Hematopoietic multipotent progenitor cell treated with erythropoietin and hydrocortisone succinate and interleukin-3 and kit ligand, for 15 days (in vitro differentiated cells): ENCODE measurements at places on chromosomes 7 and 10.

GRCh38 chr7:130384841-130385599, 4.7 kb downstream of the CPA1 start:
- no peak for DNase-seq

DNA sequence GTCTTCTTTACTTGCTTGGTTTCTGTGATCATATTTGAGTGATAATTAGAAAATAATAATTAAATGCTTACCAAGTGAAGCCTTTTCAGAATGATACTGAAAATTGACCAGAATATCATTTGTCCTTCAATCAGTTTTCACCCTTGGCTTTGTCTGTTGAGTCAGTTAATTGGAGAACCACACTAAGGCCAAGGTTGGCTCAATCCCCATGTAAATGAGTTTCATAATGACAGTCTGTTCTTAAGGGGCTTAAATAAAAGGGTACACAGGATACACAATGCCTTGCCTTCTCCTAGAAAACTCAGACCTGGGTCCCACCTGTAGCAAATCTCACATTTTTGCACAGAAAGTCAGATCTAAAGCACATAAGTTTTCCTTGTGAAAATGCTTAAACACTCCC, 31.3 kb upstream of the EGR2 start:
- DNase-seq: no peak

- DNase-seq: no peak
These were observed 225.9 kb downstream of the EMX2 start for GRCh38 chr10:117768333-117769042.

DNA sequence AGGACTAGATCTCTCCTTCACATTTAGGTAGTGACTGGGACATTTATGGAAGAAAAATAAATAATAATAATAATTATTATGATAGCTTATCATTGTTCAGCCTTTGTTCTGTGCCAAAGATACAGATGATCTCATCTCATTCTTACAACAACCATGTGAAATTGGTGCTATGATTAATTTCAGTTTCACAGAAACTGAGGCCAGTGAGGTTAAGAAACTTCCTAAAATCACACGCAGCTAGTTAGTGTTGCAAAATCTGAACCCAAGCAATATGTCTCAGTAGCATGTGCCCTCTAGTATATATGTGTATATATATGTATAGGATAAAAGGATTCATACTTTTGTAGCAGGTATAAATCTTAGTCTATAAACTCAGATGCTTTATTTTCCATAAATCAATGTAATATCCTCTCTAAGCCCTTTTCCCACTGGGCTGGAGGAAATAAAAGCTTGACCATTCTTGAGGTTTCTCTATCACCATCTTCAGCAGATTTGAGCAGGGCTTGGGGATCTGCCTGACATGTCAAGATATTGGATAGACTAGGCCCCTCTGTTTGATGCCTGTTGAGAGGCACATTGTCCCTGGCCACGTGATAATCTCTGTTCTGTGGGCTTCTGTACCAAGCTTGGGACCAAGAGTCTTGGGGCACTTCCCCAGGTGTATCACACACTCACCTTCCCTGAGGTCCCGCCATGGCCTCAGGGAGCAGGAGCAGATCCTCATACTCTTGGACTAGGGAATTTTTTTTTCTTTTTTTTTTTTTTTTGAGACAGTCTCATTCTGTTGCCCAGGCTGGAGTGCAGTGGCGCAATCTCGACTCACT, 172.6 kb upstream of the NRP1 start:
- no peak for DNase-seq

- DNase-seq: no peak
These were observed 30.4 kb upstream of the RET start for GRCh38 chr10:43046288-43046991.

- DNase-seq: no peak
These were observed 56.8 kb downstream of the DENND11 start for GRCh38 chr7:141645188-141645587.

DNA sequence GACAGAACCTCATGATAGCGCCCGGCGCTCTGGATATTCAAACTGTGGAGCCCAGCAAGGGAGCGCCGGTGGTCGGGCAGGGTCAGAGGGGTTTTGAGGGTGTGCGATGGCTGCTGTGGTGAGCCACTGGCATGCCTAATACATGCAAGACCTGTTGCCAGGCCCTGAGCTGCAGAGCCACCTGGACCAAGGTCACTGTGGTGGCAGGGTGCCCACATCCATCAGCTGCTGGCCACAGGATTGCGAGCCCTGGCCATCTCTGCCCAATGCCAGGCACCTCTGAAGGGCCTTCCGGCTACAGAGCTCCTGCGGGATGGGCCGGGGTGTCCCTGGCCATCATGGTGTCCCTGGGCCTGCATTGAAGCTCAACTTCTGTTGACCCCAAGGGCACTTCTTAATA, 123.0 kb upstream of the TNRC18 start:
- DNase-seq: no peak

- no peak for DNase-seq
These were observed 22.9 kb upstream of the C10orf105 start for GRCh38 chr10:71742301-71743088.

- no peak for DNase-seq
These were observed 450.7 kb downstream of the HTR7 start for GRCh38 chr10:90407131-90407530.

- no peak for DNase-seq
These were observed 6.4 kb downstream of the SFXN2 start for GRCh38 chr10:102720775-102721301.

GRCh38 chr7:139108266-139109187, 993 bp downstream of the ZC3HAV1 start:
- DNase-seq: no peak

DNA sequence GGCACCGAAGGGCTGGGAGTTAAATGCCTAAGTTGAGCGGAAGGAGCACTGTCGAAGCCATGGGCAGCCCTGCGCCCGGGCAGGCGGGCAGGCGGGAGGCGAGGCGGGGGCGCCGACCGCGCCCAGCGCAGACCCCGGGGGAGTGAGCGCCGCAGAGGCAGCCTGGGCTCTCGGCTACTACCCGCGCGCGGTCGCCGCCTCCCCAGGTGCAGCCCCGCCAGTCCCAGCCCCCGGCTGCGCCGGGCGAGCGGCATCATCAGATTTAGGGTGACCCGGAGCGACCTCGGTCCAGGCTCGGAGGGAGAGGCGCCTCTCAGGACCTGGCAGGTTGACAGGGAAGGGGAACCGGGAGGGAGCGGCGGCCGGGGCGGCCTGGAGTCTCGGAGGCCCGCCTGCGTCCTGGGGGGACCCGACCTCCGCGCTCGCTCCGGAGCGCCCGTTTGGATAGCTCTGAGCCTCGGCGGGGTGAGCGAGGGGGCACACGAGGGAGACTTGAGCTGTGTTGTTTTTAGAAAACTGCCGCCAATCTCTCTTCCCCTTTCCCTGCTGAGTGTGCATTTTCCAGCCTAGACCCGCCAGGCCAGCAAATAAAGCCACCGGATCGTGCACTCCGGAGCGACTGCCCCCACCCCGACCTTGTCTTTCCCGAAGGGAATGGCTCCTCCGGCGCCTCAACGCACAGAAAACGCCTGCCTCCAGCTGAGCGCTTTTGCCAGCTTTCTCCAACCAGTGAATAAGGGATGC, 2.3 kb upstream of the NRP1 start:
- no peak for DNase-seq

GRCh38 chr10:25504306-25504705, 329.5 kb downstream of the GPR158 start:
- no peak for DNase-seq
